ENCODE measurements at places on chromosomes 6 and 20.

DNA sequence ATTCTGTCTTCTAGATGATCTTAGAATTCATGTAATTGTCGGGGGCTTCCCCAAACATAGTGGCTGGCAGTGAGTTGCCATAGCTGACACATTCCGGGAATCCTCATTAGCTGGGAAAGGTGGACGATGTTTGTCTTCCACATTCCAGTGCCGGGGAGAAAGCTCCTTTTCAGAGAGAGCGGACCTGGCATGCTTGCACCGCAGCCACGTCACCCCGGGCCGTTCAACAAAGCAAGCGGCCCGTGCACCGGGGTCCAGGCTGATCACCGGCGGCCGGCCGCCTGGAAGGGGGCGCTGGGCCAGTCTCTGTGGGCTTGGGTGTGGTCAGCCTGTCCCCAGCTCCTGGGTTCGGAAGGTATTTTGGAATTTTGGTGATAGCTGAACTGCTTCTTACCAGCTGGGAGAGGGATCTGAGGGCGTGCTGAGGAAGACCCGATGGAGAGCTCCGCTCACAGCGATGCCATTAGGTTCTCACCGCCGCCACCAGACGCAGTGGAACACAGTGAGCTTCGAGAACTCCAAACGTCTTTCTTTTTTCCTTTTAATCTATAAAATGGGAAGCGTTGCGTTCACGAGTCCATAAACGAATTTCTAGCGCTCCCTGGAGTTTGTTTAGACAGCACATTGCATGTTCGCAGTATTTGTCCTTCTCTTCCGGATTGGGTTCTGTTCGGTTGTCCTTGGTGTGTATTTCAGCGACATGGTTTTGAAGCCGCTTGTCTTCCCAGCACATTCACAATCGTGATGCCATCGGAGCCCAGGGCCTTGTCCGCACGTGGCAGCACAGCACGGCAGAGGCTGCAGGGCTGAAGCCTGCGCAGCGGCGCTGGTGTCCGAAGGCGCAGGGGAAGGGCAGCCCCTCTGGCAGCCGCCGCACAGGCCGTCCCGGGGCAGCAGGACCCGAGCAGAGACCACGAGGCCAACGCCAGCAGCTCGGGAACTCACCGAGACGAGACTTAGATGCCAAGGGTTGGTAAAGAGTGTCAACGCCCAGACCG is 557.6 kb downstream of the QKI start:
- no peak for DNase-seq

DNA sequence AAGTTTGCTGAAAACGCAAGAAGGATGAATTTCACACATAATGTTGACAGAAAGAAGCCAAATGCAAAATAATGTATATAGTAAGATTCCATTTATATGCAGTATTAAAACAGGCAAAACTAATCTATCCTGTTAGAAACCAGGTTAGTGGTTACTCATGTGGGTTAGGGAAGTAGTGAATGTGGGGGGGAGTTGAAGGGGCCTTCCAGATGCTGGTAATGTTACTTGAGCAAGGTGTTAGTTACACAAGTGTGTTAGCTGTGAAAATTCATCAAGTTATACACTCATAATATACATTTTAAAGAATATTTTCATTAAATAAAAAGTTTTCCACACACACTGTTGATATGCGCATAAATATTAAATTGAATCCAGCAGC is 29.8 kb downstream of the USP45 start:
- no peak for DNase-seq

DNA sequence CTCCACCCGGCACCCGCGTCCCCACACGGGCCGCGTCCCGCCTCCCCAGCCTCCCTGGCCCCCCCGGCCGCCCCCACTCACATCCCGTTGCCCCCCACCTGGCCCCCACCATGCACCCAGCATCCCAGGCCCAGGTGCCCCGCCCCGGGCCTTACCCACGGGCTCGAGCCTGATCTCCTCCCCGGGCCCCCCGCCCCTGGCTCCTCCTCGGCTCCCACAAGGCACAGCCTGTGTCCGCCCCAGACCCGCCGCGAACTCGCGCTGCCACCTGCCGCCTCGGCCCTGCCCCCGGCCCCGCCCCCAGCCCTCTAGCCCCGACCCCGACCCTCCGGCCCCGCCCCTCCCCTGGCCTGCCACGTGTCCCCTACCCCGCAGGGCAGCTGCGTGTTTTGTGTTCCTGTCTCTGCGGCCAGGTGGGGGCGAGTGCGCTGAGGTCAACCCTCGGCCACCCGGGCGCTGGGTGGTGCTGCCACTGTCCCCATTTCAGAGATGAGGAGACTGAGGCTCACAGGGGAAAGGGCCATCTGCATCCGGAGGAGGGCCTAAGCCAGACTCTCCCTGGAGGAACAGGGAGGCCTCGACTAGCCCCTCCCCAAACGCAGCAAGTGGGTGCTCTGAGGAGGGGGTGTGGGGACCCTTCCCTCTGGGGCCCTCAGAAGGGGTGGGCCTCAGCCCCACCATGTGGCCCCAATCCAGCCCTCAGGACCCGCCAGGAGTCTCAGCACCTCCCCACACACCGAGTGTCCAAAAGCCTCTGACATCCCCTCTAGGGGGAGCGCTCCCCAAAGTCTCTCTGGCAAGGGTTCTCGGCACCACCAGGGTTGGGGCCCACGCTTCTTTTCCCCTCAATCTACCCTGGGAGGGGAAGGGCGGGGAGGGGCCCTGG is 99.8 kb downstream of the TAF4 start:
- no peak for DNase-seq

DNA sequence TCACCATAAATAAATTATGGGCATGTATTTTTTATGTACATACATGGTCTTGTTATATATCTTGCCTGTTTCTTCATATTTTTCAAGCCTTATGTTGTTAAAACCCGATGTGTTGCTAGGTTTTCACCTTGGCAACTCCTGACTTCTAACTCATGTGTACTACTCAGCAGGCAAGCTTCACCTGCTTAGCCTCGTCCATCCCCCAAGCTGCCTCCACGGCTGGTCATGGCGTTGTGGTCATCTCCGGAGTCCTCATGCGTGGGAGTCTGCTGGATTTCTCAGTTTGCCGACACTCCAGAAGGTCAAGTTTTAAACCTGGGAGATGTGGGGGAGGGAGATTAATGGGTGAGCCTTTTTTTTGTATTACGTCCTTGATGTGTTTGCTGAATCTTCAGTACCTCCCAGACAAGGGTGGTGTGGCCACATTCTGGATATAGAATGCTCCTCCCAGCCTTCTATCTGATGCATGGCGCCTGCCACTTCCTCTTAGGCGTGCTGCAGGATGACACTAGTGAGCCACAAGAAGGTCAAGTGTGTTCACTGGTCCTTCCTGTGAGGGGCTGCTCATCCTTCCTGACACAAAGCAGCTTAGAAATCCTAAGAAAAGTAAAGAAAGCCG is 26.6 kb upstream of the EDN3 start:
- no peak for DNase-seq

DNA sequence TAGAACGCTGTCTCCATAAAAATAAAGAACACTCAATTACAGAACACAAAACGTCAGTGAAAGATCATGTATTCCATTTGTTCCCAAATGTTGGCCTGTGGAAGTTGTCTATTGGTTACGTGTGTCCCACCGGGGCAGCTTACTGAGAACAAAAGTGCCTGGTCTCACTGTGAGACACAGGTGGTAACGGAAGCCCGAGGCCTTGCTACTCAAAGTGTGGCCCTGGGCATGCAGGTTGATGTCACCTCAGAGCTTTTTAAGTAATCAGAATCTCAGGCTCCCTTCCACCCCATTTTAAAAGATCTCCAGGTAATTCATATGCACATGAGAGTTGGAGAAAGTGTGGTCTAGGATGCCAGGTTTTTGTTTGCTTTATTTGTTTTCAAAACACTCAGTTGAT is 422.5 kb upstream of the OPRM1 start:
- DNase-seq: no peak

DNA sequence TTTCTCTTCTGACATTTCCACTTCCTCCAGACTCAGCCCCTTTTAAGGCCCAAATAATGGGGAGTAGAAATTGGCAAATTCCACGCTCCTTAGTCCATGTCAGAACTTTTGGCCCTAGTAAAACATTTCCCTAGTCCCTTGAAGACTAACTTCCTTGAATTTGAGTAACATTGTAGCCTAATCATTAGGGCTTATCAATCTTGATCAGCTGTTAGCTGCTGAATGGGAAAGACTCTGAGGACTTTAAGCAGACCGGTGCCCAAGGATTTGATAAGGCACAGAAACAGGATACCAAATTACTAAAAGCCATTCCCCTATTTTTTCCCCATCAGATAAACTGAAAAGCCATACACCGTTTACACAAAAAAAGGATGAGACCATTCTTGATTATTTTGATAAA is 37.0 kb upstream of the ECI2 start:
- no peak for DNase-seq

GRCh38 chr20:17419479-17420041 is 111.6 kb downstream of the BFSP1 start:
- no peak for DNase-seq

GRCh38 chr6:52087498-52087999 is at the start of gene PKHD1:
Gene PKHD1 (minus strand): TSS chr6:52087613. CDS start chr6:52084933, 2,680 bp downstream.
- no peak for DNase-seq

DNA sequence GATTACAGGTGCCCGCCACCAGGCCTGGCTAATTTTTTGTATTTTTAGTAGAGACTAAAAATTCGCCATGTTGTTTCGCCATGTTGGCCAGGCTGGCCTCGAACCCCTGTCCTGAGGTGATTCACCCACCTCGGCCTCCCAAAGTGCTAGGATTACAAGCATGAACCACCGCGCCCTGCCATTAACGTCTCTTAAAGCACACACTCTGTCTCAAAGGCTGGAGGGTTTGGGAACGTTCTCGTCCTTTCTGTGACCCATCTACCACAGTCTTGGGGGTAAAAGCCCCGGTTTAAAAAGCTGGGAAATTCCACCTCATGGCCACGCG is 57.8 kb upstream of the ARID1B start:
- no peak for DNase-seq

- no peak for DNase-seq
Measured at GRCh38 chr20:35434085-35435005, 3.7 kb downstream of the GDF5 start.

DNA sequence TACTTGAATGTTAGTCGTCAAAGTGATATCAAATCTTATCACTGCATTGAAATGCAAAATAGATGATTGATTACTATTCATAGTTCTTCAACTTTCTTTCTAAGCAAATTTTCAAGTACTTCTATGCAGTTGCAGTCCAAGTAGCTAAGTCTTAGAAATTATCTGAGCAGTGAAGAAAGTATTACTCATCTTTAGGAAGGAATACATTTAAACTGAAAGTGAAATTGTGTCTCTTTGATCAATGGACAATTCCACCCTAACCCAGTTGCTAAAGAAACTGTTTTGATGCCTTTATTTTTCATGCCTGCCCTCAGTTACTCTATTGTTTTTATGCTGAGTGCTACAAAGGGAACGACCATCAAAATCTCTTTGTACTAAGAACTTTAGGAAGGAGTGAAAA is 337.4 kb downstream of the GRIK2 start:
- no peak for DNase-seq

DNA sequence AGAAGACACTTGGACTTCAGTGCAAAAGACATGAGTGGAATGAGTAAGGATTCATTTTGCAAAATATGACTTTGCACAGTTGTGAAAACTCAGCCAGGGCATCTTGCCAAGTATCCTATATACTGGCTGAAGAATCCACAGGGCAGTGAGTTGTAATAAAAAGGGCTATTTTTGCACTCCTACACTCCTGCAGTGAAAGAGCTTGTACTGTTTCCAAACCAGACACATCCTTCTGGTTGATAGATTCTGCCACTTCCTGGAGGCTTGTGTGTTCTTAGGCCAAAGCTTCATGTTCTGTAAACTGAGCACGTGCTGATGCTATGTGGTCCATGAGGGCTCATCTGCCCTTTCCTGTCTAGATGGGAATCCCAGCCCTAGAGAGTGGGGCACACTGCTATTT is 34.9 kb downstream of the GMPR start:
- DNase-seq: no peak

- no peak for DNase-seq
Measured at GRCh38 chr6:101826678-101827077, 433.2 kb downstream of the GRIK2 start.

- DNase-seq: no peak
Measured at GRCh38 chr6:161108916-161109315, 117.3 kb downstream of the MAP3K4 start.

- no peak for DNase-seq
Measured at GRCh38 chr6:37251211-37251780, 6.3 kb upstream of the TBC1D22B start.

GRCh38 chr6:138555421-138555988 is 56.2 kb upstream of the NHSL1 start:
- no peak for DNase-seq

GRCh38 chr6:142887517-142887916 is 57.5 kb downstream of the HIVEP2 start:
- DNase-seq: no peak

All from activated T-cell treated with anti-CD3 and anti-CD28 coated beads for 48 hours (primary cell).